T-helper 9 cell (primary cell): ENCODE measurements at places on chromosomes 4 and X.

DNA sequence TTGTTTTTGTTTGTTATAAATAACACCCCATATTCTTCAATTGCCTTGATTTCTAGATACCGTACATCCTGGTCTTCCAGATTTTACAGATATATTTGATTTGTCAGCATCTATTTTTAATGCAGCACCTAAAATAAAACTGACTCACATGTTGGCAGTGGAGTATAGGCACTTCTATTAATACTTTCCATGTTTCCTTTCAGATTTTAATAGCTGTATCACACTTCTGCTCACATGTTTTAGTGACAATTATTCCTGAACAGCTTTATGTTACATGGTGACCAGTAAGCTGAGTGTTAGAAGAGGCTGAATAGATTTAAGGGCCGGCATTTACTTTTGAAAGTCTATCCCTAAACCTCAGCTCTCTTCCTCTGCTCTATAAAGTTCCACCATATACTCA lies 46.1 kb downstream of the C4orf46 start:
- no peak for DNase-seq

GRCh38 chr4:143046454-143046853 lies 138.3 kb upstream of the USP38 start:
- no peak for DNase-seq

- DNase-seq = no peak
These were observed 25.2 kb upstream of the G3BP2 start for GRCh38 chr4:75698162-75698962.

DNA sequence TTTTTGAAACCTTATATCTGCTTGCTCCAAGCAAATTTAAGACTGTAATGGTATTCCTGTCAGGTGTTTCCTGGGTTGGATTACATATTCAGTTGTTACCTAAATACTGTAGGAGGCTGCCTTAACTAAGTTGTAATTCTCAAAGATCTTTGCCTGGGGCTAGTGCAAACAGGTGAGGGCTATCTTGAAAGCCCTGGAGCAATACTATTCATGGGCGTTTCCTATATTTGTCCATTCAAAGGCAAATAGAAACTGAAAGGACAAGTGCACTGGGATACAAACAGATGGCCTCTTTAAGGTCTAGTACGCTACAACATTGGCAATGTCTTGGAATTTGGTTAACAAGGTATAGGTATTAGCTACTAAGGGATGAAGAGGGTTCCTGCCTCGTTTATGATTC lies 84.1 kb upstream of the CT45A1 start:
- DNase-seq = no peak

DNA sequence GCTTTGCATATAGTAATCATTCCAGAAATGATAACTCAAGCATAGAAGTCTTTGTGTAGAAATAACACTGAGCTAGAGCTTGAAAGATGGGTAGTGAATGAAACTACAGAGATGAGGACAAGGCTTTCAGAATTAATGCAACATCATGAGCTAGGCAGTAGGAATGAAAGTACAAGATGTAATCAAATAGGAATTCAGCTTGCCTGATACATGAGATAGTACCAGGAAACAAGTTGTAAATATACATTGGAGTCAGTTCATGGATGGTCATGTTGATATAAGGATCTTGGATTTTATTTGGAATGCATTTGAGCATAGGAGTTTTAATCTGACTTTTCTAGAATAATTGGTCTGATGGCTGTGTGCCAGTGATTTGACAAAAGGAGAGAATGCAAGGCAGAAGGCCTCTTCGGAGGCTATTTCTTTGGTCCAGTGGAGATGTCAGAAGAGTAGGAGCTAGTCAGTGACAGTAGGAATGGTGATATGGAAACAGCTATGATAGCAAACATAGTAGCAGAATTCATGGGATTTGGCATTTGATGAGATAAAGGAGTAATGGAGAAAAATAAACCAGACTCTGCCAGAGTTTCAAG lies 206.4 kb upstream of the PACRGL start:
- DNase-seq = no peak

DNA sequence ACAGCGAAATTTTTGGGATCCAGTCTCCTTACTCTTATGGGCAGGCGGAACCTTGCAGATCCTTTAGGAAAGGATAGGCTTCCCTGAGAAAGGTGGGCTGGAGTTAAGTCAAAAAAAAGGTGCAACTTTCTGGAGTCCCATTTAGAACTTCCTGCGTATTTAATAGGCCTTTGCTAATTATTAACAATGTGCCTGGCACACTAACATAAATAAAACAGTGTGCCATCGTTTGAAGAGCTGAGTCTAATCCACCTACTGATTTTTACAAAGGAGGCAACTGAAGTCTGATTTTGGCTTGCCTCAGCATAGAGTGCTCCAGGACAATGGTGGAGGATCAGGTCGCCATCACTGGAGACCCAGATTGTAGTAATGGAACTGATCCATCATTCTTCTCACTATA lies 15.7 kb downstream of the PLS3 start:
- DNase-seq = no peak

GRCh38 chr4:127400731-127401346 lies 231.9 kb upstream of the INTU start:
- DNase-seq = no peak

- DNase-seq = no peak
These were observed 20.1 kb downstream of the CA5B start for GRCh38 chrX:15758140-15758539.

- no peak for DNase-seq
These were observed 1514.8 kb downstream of the RPA4 start for GRCh38 chrX:98398542-98398941.

DNA sequence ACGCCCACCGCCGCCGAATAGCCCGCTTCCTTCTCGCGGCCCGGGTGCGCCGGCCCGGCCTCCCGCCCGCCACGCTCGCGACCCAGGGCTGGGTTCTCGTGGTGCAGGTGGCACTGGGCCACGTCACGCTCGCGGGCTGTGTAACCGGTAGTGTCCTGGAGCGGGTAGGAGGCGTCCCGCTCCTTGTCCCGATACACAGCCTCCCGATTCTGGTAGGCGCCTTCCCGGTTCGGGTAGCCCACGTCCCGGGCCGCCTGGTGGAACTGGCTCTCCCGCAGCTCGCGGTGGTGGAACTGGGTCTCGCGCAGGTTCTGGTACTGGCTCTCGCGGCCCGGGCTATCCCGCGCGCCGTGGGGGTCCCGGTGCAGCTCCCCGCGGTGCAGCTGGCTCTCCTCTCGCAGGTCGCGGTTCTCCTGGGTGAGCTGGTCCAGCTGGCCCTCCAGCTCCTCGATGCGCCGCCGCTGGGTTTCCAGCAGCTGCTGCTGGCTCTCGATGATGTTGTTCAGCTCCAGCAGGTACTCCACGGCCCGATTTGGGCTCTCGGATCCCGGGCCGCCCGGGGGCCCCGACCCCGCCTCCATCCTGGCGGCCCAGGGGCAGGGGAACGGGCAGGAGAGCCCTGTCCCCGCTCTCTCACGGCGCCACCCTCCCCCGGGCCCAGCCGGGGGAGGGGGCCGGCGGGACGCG lies 39.3 kb upstream of the IQSEC2 start:
- DNase-seq = no peak

- DNase-seq = no peak
These were observed 31.6 kb downstream of the SH3KBP1 start for GRCh38 chrX:19855700-19856381.

DNA sequence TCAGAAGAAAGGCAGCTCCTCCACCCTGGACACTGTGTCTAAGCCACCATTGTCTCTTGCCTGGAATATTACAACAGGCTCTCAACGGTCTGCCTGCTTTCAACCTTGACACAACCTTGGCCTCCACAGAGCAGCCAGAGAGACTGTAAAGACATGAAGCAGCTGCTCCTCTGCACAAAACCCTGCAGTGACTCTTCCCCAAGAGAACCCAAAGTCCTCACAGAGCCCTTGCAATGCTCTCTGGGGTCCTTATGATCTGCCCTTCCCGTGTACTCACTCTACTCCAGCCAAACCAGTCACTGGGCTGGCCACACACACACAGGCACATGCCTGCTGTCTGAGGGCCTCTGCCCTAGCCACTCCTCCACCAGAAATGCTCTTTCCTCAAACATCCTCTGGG lies 75.9 kb upstream of the CPEB2 start:
- DNase-seq = no peak

- DNase-seq = no peak
These were observed 112.3 kb downstream of the KLHL8 start for GRCh38 chr4:87108142-87108546.

DNA sequence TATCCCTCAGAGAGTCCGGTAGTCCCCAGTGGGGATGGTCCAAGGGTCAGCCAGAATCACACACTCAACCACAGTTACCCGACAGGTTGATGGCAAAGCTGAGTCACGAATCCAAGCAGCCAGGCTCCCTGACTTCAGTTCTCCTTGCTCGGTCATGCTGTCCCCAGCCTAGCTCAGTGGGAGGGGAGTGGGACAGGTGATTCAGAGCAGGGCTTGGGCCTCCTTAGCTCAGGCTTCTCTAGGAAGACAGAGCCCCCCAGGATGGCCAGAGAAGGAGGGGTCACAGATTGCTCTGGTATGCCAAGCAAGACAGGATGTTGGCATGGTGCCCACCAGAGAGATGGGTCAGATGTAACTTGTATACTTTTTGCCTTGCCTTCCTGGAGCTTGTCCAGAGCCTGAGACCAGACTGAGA lies 66.5 kb downstream of the EFNB1 start:
- no peak for DNase-seq

DNA sequence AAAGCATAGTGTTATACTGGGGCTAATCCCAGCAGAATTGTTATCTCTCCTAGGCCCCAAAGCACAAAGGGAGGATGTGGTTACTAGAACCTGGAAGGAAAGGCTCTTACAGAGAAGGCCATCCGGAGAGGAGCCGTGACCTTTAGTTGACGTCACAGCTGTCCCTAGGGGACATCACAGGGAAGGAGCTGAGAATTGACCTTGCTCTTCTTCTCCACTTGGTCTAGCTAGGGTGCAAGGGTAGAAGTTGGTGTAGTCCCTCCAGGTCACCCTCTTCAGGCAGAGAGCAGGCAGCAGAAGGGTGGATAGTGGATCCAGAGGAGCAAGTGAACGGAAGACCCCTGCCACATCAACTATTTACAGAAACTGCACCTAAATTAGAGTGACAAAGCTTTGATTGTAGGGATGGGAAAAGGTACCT lies 22.8 kb upstream of the FGF2 start:
- no peak for DNase-seq

GRCh38 chr4:6524436-6524835 lies 50.6 kb upstream of the MAN2B2 start:
- no peak for DNase-seq

DNA sequence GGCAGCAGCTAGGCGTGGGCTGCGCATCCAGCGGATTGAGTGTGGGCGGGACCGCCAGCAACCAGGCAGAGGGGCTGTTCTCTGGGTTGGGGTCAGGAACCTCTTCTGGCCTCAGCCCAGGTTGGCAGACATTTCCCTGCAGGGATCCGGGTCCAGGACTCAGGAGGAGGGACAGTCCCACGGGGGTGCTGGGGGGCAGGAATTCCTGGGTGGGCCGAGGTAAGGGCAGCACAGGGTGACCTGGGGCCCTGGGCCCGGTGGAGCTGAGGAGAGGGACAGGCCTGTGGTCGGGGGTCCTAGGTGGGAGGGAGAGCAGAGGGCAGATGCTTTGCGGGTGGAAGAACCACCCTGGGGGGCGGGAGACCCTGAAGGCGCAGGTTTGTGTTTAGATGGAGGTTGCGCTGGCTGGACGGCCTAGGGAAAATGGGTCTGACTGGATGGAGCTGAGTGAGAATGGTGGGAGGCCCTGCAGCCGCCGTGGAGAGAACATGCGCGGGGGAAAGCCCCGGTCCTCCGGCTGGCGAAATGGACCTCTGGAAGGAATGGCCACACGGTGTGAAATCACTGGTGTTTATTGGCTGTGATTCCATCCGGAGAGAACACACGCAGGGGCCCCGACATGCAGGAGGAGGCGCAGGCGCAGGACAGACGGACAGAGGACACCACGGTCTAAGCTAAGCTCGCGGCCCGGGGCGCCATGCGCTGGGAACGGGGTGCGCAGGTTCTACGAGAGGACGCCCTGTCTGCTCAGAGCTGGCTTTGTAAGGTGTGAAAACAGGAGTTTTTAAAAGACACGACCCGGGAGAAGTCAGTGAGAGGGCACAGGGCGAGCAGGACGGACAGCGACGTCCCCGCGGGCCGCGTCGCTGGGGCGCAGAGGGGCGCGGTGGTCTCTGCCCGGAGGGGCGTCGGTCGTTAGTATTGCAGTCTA lies 41.3 kb downstream of the CPLX1 start:
- DNase-seq = no peak

- DNase-seq = no peak
These were observed 95.2 kb downstream of the SHROOM4 start for GRCh38 chrX:50718776-50719175.

- DNase-seq = no peak
These were observed 18.8 kb upstream of the VSIG1 start for GRCh38 chrX:108025954-108026600.

GRCh38 chr4:80486603-80487002 lies 151.1 kb downstream of the CFAP299 start:
- no peak for DNase-seq

- DNase-seq = peak; percentile 66
These were observed at the start of gene MSN for GRCh38 chrX:65667503-65668376. Gene MSN (plus strand): TSS chrX:65667654. CDS start chrX:65667842, 188 bp downstream.

- no peak for DNase-seq
These were observed 72.6 kb downstream of the GPR82 start for GRCh38 chrX:41796577-41796976.

DNA sequence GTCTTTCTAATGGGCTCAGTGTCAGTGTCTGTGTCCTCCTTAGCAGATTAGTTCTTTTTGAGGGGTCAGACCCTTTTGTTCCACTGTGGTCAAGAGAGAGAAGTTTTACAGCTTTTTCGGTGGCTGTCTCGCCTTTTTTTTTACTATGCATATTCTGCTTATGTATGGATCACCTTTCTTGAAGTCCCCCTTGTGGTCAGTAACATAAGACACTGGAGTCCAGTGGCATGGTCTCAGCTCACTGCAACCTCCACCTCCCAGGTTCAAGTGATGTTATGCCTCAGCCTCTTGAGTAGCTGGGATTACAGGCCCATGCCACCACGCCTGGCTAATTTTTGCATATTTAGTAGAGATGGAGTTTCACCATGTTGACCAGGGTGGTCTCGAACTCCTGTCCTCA lies 54.0 kb upstream of the PGRMC2 start:
- no peak for DNase-seq

- DNase-seq = no peak
These were observed 199.7 kb downstream of the HS6ST2 start for GRCh38 chrX:132758759-132759158.

- no peak for DNase-seq
These were observed 340.1 kb upstream of the PPARGC1A start for GRCh38 chr4:24229978-24230377.

DNA sequence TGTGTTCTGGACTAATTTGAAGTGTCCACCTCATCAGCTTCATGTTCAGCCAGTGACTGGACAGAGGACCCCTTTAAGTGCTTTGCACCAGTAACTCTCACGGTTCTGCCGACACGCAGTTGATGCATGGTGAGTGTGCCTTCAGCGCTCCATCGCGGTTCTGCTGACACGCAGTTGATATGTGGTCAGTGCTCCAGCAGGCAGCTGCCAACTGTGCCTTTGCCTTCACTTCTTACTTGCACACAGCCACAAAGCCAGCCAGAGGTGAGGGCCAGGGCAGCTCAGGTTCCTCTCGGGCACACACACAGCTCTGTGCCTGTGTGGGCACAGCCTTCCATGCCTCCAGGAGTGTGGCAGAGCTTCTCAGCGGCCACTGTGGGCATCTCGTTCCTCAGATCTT lies 12.4 kb downstream of the NKX1-1 start:
- no peak for DNase-seq
